GM12864 (cell line): ENCODE measurements at places on chromosomes 16 and 17.

- DNase-seq, result no peak
These were observed 184.8 kb downstream of the C16orf78 start for GRCh38 chr16:49558451-49558850.

- DNase-seq, result no peak
These were observed 184.4 kb downstream of the MAF start for GRCh38 chr16:79415983-79416640.

- DNase-seq, result no peak
These were observed 6.7 kb upstream of the CCDC92B start for GRCh38 chr17:2755891-2756724.

GRCh38 chr17:14458724-14459123 is 157.8 kb downstream of the HS3ST3B1 start:
- no peak for DNase-seq

GRCh38 chr16:23999663-24000062 is 163.9 kb downstream of the PRKCB start:
- DNase-seq, result no peak

GRCh38 chr16:85309656-85310587 is 197.7 kb upstream of the CIBAR2 start:
- DNase-seq, result no peak

- no peak for DNase-seq
These were observed 52.6 kb downstream of the PRKCA start for GRCh38 chr17:66354981-66355380.
